ENCODE measurements at places on chromosomes 2 and 18.

GRCh38 chr2:169086893-169087467, 17.6 kb downstream of the DHRS9 start:
- H3K27ac ChIP-seq, result no peak overlapping the region
- no peak overlapping the region for H3K4me3 ChIP-seq
- ATAC-seq, result no peak
- no peaks in the 10 kb centered on the region for H3K36me3 ChIP-seq
- no peaks in the 10 kb centered on the region for H3K4me1 ChIP-seq

DNA sequence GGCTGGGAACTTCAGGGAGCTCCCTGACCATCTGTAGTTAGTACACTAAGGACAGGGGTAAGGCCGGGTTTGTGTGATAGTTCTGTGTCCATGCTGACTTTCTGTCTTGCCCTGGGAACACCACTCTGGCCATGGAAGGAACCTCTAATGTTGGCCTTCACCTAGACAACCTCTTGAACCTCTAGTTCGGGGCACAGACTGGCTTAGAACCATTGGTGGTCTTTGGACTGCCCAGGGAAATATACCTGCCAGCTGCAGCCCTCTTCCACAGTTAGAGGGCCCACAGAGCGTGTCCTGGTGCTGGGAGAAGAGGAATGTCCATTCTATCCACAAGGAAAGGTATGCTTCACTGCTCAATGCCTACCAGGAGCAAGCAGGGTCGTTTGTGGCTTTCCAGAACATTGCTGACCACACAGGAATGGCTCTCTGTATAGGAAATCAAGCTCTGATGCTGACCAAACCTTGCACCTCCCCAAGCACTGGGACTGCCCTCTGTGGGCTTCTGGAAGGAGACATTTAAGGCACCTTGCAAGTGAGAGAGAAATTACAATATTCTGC, 318.8 kb upstream of the EPAS1 start:
- no peak for ATAC-seq
- H3K4me1 ChIP-seq, result no peaks in the 10 kb centered on the region

GRCh38 chr2:3533836-3534235, 14.5 kb upstream of the ADI1 start:
- H3K36me3 ChIP-seq, result no peaks in the 10 kb centered on the region
- H3K4me1 ChIP-seq, result no peaks in the 10 kb centered on the region
- peak overlapping the region; percentile 75 for H3K27ac ChIP-seq
- no peak for ATAC-seq
- H3K27me3 ChIP-seq, result no peaks in the 10 kb centered on the region
- H3K4me3 ChIP-seq, result no peak overlapping the region

DNA sequence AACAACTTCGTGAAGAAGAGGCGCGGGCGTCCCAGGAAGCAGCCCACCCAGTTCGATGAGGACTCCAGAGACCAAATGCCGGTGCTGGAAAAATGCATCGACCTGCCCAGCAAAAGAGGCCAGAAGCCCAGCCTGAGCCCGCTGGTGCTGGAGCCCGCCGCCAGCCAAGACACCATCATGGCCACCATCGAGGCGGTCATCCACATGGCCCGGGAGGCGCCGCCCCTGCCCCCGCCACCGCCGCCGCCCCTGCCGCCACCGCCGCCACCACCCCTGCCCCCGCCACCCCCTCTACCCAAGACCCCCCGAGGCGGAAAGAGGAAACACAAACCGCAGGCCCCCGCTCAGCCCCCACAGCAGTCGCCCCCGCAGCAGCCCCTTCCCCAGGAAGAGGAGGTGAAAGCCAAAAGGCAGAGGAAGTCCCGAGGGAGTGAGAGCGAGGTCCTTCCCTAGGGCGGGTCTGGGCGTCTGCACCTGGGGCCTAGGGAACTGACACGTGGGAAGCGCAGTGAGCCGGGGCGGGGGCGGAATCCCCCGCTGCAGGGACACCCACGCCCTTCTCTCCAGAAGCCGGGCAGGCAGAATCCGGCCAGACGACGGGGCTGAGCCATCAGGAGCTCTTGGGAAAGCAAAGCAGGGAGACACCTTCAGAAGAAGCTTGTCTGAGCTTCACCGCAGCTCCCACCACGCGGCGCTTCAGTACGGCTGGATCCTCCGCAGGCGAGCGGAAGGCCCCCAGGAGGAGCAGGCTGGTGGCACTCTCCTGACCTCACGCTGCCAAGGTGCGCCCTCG, 382.8 kb downstream of the SETBP1 start:
- no peak overlapping the region for H3K4me3 ChIP-seq
- H3K27ac ChIP-seq, result no peak overlapping the region
- no peaks in the 10 kb centered on the region for H3K4me1 ChIP-seq
- H3K27me3 ChIP-seq, result no peaks in the 10 kb centered on the region

DNA sequence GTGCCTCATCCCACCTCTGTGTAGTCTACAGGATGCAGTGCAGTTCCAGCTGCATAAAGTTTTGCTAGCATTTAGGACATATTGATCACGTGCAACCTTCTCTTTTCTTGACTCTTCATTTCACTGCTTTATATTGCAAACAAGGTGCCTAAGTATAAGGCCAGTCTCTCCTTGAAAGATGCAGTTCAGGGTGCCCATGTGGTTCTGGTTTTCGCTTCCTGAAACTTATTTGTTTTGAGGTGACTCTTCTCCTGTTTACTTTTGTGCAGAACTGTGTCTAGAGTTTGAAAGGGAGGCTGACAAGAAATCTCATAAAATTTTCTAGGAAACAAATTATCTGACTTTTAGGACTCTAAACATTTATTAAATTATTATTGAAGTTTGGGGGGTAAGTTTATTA, 189.9 kb downstream of the UBE2E3 start:
- H3K4me3 ChIP-seq, result no peak overlapping the region
- no peaks in the 10 kb centered on the region for H3K27me3 ChIP-seq
- H3K27ac ChIP-seq, result no peak overlapping the region
- no peak for ATAC-seq
- H3K36me3 ChIP-seq, result no peaks in the 10 kb centered on the region
- no peaks in the 10 kb centered on the region for H3K4me1 ChIP-seq

GRCh38 chr18:54269893-54270844, 852 bp downstream of the POLI start:
- peaks cover 31% of the 10 kb centered on the region for H3K4me1 ChIP-seq
- H3K36me3 ChIP-seq, result peaks cover 8% of the 10 kb centered on the region
- H3K27me3 ChIP-seq, result no peaks in the 10 kb centered on the region
- peak; percentile 44 for ATAC-seq
- H3K27ac ChIP-seq, result peak overlapping the region; percentile 93
- H3K4me3 ChIP-seq, result peak overlapping the region; percentile 70

GRCh38 chr2:201172279-201172678, 10.7 kb upstream of the CASP10 start:
- no peak for ATAC-seq
- no peak overlapping the region for H3K4me3 ChIP-seq
- H3K4me1 ChIP-seq, result no peaks in the 10 kb centered on the region
- peaks cover 8% of the 10 kb centered on the region for H3K36me3 ChIP-seq

DNA sequence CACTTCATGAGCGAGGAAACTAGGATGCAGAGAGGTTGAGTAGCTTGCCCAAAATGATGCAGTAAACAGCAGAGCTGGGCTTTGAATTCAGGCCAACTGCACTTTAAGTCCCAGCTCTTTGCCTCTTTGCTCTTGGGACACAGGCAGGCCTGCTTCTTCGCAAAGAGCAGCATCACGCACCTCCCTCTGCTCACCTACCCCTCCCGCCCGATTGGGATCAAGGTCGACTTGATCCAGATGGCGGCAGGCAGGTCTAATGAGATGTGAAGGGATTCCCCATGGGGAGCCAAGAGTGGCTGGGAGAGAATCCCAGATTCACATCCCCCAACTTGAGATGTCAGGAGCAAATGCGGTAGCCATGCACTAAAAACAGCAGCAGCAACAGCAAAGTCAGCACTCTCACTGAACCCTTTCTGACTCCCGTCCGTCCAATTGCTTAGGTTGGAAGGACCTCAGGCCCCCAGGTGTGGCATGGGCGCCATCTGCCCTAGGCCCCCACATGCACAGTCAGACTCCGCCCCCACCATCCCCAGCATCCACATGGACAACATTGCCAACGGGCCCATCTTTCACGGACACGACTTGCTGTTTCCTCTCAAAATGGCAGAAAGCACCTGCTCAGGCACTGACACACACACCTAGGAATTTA, 84.3 kb upstream of the MAP4K4 start:
- H3K4me3 ChIP-seq, result no peak overlapping the region
- no peaks in the 10 kb centered on the region for H3K27me3 ChIP-seq
- H3K27ac ChIP-seq, result no peak overlapping the region
- no peaks in the 10 kb centered on the region for H3K4me1 ChIP-seq
- ATAC-seq, result no peak

DNA sequence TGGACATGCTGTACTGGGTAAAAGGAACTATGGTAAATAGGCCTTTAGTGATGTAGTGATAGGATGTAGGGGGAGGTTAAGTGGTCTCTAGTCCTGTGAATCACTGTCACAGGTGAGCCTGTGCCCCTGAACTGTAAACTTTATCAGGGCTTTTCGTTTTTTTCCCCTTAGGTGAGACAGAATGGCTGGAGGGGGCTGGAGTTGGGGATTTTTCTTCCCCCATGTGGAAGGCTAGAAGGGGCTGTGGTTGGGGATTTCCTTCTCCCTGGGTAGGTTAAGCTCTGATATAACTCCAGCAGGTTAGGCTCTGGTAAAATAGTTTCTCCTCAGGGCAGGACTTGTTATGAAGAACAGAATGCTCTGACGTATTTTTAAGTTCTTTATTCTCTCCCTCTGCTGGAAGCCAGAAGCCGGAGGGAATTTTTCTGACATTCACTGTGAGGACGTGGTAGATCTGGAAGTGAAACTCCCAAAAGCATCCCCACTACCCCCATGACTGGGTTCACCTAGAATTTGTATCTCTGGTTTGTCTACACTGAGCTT, 28.5 kb downstream of the PIKFYVE start:
- H3K27ac ChIP-seq, result no peak overlapping the region
- H3K36me3 ChIP-seq, result peaks cover 70% of the 10 kb centered on the region
- ATAC-seq, result no peak
- H3K27me3 ChIP-seq, result no peaks in the 10 kb centered on the region
- H3K4me1 ChIP-seq, result no peaks in the 10 kb centered on the region

GRCh38 chr2:5020116-5020875, 671.9 kb upstream of the SOX11 start:
- H3K4me1 ChIP-seq, result no peaks in the 10 kb centered on the region
- no peaks in the 10 kb centered on the region for H3K27me3 ChIP-seq
- ATAC-seq, result no peak
- no peak overlapping the region for H3K27ac ChIP-seq
- H3K4me3 ChIP-seq, result no peak overlapping the region

- H3K36me3 ChIP-seq, result no peaks in the 10 kb centered on the region
- no peak for ATAC-seq
- H3K27me3 ChIP-seq, result no peaks in the 10 kb centered on the region
These were observed 11.9 kb downstream of the BCL2 start for GRCh38 chr18:63307551-63308200.

- peak; percentile 28 for ATAC-seq
- peak overlapping the region; percentile 81 for H3K27ac ChIP-seq
- H3K4me1 ChIP-seq, result peaks cover 59% of the 10 kb centered on the region
- no peak overlapping the region for H3K4me3 ChIP-seq
- no peaks in the 10 kb centered on the region for H3K27me3 ChIP-seq
These were observed 700 bp downstream of the TOGARAM2 start for GRCh38 chr2:28981620-28982376.

DNA sequence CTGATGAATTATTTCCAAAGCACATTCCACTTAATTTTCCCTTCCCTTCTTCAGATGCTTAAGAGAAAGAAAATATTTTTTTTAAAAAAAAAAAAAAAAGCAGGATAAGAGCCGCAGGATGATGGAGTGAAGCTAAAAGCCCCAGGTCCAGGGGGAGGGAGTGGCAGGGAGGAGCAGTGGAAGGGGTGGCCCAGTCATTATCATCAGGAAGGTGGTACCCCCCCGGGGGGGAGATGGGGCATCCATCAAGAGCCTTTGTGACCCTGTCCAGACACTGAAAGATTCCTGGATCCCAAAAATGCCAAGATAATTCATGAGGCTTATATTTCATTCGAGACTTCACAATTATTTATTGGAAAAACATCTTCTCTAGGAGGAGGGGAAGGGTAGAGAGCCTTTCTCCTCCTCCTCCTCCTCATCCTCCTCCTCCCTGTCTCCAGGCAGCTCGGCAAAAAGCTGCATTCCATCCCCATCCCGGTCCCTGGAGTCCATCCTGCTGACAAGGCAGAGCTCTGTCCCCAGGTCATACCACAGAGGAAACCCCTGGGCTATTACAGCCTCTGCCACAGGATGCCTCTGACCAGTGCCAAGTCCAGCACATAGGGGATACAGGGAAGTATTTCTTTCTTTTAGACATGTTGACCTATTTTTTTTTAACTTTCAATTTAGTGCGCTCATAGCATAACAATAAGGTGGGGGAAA, 125.3 kb downstream of the TWIST2 start:
- no peaks in the 10 kb centered on the region for H3K36me3 ChIP-seq
- H3K4me3 ChIP-seq, result no peak overlapping the region
- H3K27me3 ChIP-seq, result peaks cover 15% of the 10 kb centered on the region
- peaks cover 32% of the 10 kb centered on the region for H3K4me1 ChIP-seq

DNA sequence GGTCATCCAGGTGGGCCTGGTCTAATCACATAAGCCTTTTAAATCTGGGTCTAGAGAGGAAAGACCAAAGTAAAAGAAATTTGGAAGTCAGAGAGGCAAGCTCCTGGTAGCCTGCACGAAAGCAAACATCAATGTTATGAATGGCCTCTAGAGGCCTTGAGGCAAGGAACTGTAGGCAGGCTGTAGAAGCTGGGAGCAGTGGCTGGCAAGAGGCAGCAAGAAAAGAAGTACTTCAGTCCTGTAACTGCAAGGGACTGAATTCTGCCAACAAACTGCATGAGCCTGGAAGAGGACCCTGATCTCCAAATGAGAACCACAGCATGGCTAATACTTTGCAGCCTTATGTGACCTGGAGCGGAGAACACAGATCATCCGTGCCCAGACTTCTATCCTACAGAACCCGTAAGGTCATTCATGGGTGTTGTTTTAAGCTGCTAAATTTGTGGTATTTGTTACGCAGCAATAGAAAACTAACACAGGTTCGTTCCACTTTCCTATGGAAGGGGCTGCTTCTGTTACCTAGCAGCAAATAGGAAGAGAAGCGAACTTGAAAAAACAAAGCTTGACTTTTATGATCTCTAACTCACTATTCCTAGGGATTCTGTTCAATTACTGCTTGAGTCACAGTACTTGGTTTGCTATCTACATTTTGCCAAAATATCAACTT, 1.2 kb downstream of the IMMT start:
- H3K4me1 ChIP-seq, result peaks cover 25% of the 10 kb centered on the region
- H3K27ac ChIP-seq, result peak overlapping the region; percentile 87
- no peak for ATAC-seq
- H3K27me3 ChIP-seq, result no peaks in the 10 kb centered on the region
- peak overlapping the region; percentile 95 for H3K4me3 ChIP-seq

DNA sequence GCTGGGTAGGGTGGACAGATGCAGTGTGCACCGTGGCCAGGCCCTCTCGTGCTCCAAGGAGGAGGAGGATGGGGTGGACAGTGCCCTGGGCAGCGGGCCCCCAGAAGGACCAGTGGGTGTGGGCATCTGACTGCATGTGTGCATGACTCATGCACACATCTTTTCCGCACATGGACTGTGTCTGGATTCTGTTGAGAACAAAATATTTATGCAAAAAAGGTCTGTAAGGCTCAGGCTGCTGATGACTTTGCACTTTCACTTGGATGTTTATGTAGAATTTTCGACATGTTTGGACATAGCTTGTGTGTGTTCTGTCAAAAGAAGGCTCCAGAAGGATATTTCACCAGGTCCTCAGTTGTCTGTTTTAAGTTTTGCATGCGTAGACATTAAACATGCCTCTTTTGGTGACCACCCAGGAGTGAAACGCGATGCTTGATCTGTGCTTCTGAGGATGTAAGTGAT, 45.6 kb downstream of the MTCL1 start:
- no peaks in the 10 kb centered on the region for H3K27me3 ChIP-seq
- no peak overlapping the region for H3K4me3 ChIP-seq
- no peaks in the 10 kb centered on the region for H3K36me3 ChIP-seq
- ATAC-seq, result peak; percentile 76
- peak overlapping the region; percentile 78 for H3K27ac ChIP-seq

GRCh38 chr2:25042321-25043240, 705 bp downstream of the EFR3B start:
- ATAC-seq, result peak; percentile 32
- H3K4me3 ChIP-seq, result peak overlapping the region; percentile 88
- H3K27me3 ChIP-seq, result no peaks in the 10 kb centered on the region
- no peaks in the 10 kb centered on the region for H3K4me1 ChIP-seq
- peak overlapping the region; percentile 85 for H3K27ac ChIP-seq
- no peaks in the 10 kb centered on the region for H3K36me3 ChIP-seq
